ENCODE measurements at places on chromosomes 5 and 9.

DNA sequence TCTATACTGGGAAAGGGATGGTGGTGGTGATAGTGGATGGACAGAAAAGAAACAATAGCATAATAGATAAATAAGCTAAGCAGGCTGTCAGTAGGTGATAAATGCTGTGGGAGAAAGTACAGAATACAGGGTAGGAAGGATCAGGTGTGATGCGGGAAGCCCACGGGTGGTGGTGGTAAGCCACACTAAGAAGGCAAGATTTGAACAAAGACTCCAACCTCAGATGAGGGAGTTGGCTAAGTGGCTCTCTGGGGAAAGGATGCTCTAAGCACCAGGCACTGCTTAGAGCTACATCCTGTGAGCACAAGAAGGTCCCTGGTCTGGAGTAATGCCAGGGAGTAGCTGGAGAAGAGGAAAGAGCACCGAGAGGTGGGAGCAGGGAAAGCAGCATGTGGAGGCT lies 151.6 kb upstream of the KLF9 start:
- no peak for DNase-seq

- DNase-seq: no peak
Measured at GRCh38 chr9:89498852-89499480, 1.1 kb upstream of the SEMA4D start.

DNA sequence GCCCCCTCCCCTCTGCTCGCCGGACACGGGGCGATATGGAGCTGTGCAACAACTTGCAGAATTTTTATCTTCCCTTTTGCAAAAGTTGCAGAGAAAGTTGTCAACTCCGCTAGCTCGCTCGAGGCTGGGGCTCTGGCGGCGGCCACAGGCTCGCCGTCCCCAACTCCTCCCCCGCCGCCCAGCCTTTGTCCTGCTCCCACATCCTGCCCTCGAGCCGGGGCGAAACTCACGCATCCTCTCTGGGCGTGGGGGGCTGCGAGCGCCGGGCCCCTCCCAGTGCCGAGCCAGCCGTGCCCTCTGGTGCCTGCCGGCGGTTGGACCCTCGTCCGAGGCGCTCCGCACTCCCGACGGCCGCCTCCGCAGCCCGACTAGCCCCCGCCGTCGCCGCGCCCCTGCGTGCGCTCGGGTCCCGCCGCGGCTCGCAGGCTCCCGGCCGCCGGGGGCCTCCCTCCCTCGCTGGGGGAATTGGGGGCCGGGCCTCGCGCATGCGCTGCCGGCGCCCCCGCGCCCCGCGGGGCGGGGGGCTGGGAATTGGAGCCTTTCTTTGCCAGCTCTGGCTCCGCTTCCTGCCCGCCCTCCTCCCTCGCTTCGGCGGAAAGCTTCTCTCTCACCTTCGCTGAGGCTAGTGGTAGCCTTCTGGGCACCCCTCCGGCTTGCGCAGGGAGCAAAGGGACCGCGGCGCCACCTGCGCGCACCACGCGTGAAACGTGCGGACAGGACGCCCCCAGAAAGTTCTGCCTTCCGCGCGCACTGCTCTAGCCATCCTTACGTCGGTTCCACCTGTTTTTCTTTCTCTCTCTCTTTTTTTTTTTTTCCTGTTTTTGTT lies at the start of gene CCNJL:
TSS of gene CCNJL (minus strand) at position 431 of the 826 bp plus-strand sequence. CDS start 641 bp downstream, outside the sequence.
- peak; percentile 81 for DNase-seq

GRCh38 chr9:124840300-124840833 lies 12.9 kb upstream of the WDR38 start:
- DNase-seq: no peak

DNA sequence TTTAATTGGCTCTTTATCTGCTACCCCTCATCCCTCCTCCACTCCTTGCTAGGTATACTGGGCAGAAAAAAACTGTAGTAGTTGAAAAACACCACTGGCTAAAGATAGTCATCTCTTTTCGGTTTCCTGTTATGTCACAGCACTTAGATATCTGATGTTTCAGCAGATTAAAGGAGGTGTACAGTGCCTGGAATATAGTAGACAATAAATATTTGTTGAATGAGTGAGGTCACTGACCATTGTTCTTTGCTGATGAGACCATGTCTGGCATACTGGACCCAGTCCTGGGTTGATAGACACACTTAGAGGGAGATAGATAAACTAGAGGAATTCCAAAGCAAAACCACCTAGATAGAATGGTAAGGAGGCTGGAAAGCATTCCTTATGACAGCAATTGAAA lies 3.2 kb downstream of the GRPEL2 start:
- no peak for DNase-seq

DNA sequence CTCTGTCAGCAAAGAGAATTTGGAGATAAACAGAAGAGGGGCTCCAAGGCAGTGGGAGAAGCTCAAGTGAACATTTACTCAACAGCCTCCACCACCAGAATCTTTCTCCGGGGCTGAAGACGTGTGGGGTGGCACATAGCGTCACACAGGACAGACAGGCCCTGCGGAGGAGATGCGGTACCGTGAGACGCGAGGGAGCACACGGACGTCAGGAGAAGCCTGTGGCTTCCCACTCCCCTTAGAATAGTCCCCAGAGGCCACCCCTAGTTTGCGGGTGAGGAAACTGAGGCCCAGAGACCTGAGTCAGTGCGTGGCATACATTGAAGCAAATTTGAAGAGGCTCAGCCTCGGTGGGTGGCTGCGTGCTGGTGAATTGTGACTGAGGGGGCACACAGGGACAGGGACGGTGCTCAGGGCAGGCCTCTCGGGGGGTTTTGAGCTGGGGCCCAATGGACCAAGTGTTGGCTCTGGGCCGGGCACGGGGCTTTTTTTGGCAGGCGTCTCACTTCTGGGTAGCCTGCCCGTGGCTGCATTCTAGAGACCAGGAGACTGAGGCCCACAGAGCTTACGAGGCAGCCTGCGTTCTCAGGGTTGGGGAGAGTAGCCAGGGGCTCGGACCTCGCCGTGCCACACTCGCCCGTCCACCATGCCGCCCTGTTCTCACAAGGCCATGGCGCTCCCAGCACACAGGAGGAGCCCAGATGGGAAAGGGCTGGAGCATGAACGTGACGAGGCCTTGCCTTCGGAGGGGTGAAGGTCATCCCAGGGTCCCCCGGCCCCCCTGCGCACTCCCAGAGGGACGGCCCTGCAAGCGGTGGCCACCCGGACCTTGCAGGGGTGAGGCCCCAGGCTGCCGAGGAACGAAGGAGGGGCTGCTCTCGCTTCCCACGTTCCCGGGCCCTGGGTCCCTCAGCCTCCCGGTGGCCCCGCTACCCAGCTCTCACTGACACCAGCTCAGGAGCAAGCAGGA lies 220.6 kb downstream of the C9orf50 start:
- DNase-seq: no peak

DNA sequence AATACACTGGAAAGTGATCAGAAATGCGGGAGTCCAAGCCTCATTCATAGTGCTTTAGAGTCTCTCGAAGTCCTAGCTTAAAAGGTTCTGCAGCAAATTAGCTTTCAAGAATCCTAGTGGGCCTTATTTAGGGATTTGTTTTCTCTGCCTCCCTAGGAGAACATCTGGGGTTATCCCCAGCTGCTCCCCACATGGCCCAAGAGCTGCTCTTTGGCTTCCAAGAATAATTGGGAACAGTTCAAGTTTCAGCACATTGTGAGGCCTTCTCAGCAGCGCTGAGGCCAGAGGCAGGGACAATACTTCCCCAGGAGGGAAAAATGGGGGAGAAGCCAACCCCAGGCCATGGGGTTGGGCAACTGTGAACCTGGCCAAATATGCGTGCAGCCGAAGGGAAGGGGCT lies 108.7 kb downstream of the LIFR start:
- no peak for DNase-seq

GRCh38 chr9:2761424-2761823 lies 44.1 kb downstream of the KCNV2 start:
- no peak for DNase-seq

DNA sequence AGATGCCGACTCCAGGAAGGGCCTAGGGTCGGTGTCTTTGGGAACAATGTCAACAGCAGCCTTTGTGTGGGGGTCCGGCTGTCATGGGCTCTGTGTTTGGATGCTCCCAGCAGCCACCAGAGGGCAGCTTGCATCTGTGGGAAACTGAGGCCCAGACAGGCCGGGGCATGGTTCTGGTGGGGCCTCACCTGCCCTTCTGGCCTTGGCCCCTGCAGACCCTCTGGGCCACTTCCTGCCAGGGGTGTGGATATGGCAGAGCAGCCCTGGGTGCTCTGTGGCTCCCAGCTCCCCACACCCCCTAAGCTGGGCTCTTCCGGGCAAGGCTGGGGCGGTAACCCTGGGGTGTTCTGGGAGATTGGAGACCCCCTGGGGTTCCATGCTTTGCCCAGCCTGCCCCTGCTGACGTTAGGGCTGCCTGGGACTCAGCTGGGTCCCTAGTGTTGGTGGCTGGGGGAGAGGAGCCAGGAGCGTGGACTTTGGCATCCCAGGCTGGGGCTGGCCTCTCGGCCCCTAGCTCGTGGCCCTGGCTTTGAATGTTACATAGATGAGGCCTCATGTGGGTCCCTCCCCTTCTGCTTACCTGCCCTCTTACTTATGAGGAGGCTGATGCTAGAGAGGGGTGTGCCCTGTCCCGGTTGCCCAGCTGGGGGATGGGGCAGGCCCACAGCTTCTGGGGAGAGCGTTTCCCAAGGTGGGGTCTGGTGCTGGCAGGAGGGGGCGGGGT lies 38.3 kb downstream of the RXRA start:
- no peak for DNase-seq

DNA sequence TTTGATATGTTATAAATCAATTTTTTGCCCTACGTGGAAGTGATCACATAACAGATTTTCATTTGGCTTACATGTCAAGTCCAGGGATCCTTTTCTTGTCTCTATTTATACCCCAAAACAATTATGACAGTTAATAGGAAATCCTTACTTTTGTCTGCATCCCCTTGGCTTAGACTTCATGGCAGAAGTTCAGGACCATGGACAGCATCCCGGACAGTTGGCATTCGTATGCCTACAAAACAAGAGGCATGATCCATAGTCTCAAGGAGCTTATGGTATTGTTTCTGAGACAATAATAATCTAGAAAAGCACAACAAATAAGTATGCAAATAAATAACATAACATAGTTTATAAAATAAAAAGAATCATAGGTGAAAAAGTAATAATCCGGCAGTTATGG lies 214.3 kb upstream of the GRIA1 start:
- peak; percentile 11 for DNase-seq

DNA sequence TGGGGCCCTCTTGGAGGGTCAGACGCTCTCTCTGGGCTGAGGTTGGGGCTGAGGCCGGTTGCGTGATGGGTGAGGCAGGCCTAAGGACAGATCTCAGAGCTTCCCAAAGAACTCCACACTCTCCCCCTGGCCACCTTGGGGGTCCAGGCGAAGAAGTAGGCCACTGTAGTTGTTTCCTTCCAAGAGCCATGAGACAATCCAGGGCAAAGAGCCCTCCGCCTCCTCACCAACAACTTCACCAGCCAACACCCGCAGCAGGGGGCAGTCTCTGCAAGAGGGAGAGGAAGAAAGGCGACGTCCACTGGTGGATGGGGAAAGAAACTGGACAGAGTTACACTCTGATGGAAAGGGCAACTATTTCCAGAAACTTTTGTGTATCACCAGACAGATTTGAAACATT lies 10.7 kb downstream of the SLC35A4 start:
- DNase-seq: peak; percentile 35

GRCh38 chr5:157511651-157512644 lies 51.9 kb downstream of the NIPAL4 start:
- peak; percentile 59 for DNase-seq

GRCh38 chr9:87546704-87547103 lies 49.0 kb downstream of the DAPK1 start:
- DNase-seq: no peak

DNA sequence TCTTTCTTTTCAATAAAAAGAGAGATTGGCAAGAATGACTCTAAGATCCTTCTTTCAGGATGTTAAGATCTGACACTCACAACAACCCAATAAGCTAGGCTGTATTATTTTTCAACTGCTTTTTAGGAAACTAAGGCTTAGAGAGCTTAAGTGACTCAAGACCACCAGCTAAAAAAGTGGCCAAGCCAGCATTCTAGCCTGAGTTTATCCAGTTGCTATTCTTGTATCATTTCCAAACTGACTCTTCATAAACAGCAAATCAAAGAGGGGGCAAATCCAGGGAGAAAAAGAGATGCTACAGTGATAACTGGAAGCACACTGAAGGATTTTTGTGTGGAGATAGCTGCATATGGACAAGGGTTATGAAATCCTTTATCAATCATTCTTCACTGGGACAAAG lies 47.1 kb downstream of the TMEM252 start:
- DNase-seq: no peak

DNA sequence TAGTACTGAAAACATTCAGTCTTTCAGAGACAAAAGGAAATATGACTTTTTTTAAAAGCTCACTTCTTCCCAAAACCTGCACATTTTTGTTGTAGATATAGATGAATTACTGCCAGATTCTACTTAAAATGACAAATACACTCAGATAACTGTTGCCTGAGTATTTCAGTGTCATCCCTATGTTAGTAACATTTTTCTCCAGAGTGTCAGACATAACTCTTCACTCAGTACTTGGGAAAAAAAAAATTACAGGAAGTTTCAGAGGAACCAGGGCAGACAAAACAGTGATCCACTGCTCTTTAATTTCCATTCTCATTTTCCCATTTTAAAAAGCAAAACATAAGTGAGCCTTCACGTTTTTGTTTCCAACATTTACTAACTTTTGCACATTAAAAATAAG lies 79.3 kb upstream of the ITGA1 start:
- DNase-seq: no peak

GRCh38 chr5:81761270-81761669 lies 10.4 kb upstream of the SSBP2 start:
- DNase-seq: no peak

GRCh38 chr5:56360816-56361215 lies 127.7 kb upstream of the ANKRD55 start:
- no peak for DNase-seq

DNA sequence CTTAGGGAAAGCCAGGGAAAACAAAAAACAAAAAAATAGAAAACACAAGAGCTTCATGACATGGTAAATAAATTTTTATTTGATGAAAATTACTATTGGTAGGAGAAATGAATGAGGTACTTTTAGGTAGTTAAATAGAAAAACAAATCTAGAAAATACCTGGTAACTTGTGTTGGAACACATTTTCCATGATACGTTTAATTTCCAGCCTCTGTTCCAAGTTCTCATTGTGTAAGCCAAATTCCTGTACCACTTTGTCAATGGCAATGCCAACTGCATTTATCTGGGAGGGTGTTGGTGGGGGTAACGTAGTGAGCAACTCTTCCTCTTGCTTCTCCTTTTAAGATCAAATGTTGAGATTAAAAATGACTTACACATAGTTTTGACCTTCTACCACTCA lies 9.4 kb downstream of the TUT7 start:
- DNase-seq: no peak

- no peak for DNase-seq
Measured at GRCh38 chr5:85647349-85648127, 970.2 kb upstream of the COX7C start.

- no peak for DNase-seq
Measured at GRCh38 chr5:11037080-11037479, 276.0 kb upstream of the DAP start.

- DNase-seq: no peak
Measured at GRCh38 chr9:23663946-23664345, 162.1 kb downstream of the ELAVL2 start.

DNA sequence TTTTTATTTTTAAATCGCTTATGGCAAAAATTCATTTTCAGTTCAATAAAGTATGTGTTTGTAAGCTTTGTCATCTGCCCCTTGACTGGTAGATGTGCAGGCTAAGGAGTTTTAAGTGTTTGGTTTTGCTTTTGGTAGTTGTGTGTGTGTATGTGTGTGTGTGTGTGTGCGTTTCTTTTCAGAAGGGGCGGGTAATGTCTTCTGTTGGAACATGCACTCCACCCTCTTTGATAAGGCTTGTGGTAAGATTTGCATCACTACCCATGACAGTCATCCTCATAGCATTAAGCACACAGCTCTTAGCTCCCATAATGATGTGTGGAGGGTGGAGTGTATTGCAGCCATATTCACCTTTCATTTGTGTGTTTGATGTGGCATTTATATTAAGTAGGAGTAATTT lies 92.1 kb upstream of the FSD1L start:
- no peak for DNase-seq

GRCh38 chr9:7196467-7196866 lies 438.7 kb downstream of the KDM4C start:
- DNase-seq: no peak

Measured in HEK293T (cell line).